ENCODE measurements at places on chromosomes 7 and 10.

- peak; percentile 14 for DNase-seq
Observed at GRCh38 chr7:73701357-73701995, 18.0 kb downstream of the STX1A start.

DNA sequence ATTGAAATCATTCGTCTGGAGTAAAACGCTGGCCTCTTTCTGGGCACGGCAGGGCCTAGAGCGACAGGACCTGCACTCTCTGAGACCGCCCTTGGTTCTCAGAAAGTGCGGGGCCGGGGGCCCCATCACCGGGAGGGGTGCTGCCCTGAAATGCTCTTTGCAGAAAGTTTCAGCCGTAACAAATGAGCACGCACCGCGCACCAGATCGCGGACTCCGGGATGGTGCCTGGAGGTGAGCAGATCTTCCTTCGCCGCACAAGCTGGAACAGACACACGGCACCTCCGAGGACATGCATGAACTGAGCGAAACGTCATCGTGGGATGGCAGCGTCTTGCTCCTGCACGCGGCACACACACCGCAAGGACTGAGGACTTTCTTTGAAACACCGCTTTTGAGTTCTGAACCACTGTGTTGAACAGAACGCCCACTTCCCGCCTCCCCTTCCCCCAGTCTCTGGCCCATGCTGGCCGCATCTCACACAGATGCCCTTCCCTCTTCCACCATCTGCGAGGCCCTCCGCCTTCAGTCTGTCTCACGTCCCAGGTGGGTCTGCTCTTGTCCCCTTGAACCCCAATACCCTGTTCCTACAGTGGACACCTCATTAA, 538.7 kb upstream of the MGMT start:
- no peak for DNase-seq

GRCh38 chr7:100476101-100476780, 2.8 kb downstream of the TSC22D4 start:
- no peak for DNase-seq

GRCh38 chr7:149199234-149199995, 4.1 kb downstream of the ZNF282 start:
- DNase-seq: no peak

- DNase-seq: peak; percentile 49
Observed at GRCh38 chr10:122565766-122566206, 5.2 kb downstream of the DMBT1 start.

GRCh38 chr7:43888993-43889945, 17.1 kb downstream of the URGCP start:
- no peak for DNase-seq

- DNase-seq: no peak
Observed at GRCh38 chr7:33497051-33497450, 367.7 kb downstream of the BBS9 start.

GRCh38 chr7:136555933-136556332, 312.5 kb upstream of the CHRM2 start:
- DNase-seq: no peak

- no peak for DNase-seq
Observed at GRCh38 chr10:137606-138005, 2.4 kb downstream of the ZMYND11 start.

GRCh38 chr10:77921395-77921794, 5.2 kb downstream of the DLG5 start:
- no peak for DNase-seq

DNA sequence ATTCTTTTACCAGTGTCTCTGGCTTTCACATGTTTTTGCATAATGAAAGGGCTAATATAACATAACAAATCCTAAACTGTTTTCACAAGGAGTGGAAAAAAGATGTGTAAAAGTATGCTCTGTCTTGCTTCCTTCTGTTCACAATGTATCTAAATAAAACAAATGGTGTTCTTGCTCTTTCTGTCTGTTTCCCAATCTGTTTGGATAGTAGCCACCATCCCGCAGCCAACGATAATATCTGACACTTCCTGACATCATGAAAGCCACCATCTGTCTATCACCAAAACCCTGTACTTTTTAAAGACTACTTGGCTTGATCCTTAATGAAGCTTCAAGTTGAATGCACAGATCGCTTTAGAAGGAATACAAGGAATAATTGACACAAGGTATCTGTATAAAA, 246.2 kb downstream of the ETV1 start:
- DNase-seq: no peak

- no peak for DNase-seq
Observed at GRCh38 chr10:30373596-30374327, 24.7 kb upstream of the MTPAP start.

GRCh38 chr7:120783721-120784120, 74.2 kb downstream of the TSPAN12 start:
- DNase-seq: no peak

DNA sequence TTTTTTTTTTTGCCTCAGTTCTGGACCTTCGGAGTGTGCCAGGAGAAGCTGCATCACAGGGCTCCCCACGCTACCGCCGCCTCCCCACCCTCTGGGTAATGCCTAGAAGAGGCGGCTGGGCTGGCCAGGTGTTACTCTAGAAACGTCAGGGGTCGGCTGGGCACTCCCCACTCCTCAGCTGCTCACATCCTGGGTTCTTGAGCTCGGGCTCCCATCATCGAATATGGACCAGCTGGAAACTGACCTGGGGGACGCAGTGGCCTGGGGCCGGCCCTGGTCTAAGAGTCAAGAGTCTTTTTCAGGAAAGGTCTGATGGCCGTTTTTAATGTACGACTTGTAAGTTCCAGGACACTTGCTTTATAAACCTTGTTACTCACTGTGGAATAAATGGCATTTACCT, 326.5 kb downstream of the WDR37 start:
- no peak for DNase-seq

- DNase-seq: no peak
Observed at GRCh38 chr10:80529604-80530003, 8.1 kb upstream of the SH2D4B start.

- no peak for DNase-seq
Observed at GRCh38 chr7:68770649-68771048, 827.6 kb upstream of the AUTS2 start.

GRCh38 chr10:68096913-68097516, 12.3 kb upstream of the MYPN start:
- no peak for DNase-seq

- DNase-seq: no peak
Observed at GRCh38 chr10:14749070-14749809, 25.5 kb downstream of the FAM107B start.

DNA sequence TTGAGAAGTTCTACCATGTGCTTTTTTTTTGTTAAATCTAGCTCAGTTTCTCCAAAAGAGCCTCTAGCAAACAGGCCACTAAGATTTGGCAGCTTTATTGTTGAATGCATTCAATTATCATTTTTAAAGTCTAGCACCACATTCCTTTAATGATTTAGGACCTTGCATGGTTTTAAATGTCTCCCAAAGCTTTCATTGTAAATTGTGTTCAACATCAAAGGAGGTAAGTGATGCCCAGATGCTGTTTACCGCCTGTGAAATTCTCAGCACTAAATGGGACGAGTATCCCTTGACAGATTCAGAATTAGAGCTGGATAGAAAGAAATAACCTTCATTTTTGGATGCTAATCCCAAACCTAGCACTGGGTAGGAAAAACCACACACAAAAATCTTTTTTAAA, 112.1 kb upstream of the FAM204A start:
- no peak for DNase-seq

DNA sequence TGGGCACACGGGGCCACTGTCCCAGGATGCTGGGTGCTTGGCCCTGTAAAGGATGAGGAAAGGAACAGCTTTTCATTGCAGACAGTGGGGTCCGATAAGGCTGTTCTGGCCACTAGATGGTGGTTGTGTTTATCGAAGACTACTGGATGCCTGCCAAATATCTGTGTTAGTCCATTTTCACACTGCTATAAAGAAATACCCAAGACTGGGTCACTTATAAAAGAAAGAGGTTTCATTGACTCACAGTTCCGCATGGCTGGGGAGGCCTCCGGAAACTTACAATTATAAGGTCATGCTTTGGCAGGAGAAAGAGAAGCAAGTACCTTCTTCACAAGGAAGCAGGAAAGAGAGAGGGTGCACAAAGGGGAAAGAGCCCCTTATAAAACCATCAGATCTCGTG, 32.2 kb upstream of the GARS1 start:
- no peak for DNase-seq

- no peak for DNase-seq
Observed at GRCh38 chr7:108450160-108450559, 6.1 kb downstream of the NRCAM start.

- no peak for DNase-seq
Observed at GRCh38 chr7:135855846-135856245, 107.2 kb upstream of the FAM180A start.

GRCh38 chr7:41917-42565, 150.3 kb upstream of the FAM20C start:
- DNase-seq: no peak

- DNase-seq: no peak
Observed at GRCh38 chr7:27897001-27897400, 157.0 kb downstream of the TAX1BP1 start.

GRCh38 chr7:2837496-2837895, 6.6 kb downstream of the GNA12 start:
- DNase-seq: no peak

GRCh38 chr10:110404413-110404812, 93.3 kb upstream of the DUSP5 start:
- no peak for DNase-seq

DNA sequence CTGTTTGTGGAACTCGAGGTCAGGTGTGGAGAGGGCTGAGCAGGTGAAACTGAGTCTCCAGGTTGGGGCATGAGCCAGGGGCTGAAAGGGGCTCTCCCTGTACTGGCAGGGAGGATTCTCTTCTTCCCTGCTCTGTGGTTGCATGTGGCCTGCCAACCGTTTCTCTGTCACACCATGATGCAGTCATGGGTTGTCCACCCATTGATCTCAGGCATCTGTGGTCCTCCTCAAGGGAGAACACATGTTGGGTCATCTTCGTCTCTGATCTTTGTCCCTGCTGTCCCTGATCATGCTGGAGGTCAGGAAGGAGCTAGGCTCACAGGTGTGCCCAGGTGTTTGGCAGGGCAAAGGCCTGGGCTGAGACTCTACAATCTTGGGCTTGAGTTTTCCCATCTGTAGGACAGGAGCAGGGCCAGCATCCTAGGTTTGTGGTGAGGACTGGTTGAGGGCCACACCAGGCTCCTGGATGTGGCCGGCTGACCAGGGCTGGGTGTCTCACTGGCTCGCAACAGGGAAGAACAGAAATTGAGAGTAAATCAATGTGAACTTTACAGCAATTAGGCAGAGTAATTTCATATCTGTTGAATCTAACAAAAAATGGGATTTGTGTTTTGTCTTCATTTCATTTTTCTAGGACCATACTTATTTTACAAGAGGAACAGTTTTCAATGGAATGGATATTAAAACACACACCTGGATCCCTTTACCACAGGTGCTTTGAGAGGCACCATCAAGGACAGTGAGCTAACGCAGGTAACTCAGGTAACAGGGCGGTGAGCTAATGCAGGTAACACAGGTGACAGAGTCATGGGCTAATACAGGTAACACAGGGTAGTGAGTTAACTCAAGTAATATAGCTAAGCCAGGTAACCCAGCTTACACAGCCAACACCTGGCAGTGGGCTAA, 58.5 kb upstream of the IGFBP3 start:
- no peak for DNase-seq

GRCh38 chr7:17329440-17329839, 31.0 kb downstream of the AHR start:
- no peak for DNase-seq

- DNase-seq: no peak
Observed at GRCh38 chr10:124236816-124237215, 143.4 kb upstream of the CHST15 start.

- no peak for DNase-seq
Observed at GRCh38 chr10:118710487-118710886, 44.3 kb downstream of the CACUL1 start.

GRCh38 chr10:102988404-102989314, 70.6 kb downstream of the CNNM2 start:
- DNase-seq: no peak

DNA sequence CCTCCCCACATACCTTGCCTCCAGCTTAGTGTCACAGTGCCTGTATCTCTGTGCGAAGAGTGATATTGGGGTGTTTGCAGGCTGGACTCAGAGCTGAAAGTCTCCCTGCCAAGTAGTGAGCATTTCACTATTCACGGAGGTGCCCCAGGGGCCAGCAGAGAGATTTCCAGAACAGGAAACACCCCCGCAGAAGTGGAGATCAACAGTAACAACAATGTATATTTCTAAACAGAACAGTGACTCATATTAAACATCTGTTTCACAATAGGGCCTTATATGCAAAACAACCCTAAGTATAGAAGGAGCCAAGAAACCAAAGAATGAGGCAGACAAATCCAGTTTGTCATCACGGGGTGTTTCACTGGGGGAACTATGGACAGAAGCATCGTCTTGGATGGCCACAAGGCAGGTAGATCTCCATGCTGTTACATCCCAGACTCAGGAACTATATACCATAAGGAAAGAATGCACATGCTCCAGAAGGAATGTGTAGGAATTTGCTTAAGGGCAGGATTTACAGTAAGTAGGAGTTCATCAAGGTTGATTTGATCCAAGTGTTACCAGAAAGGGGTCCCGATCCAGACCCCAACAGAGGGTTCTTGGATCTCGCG, 29.3 kb upstream of the CCL24 start:
- no peak for DNase-seq

GRCh38 chr10:24707445-24707844, 16.2 kb downstream of the ARHGAP21 start:
- DNase-seq: no peak

DNA sequence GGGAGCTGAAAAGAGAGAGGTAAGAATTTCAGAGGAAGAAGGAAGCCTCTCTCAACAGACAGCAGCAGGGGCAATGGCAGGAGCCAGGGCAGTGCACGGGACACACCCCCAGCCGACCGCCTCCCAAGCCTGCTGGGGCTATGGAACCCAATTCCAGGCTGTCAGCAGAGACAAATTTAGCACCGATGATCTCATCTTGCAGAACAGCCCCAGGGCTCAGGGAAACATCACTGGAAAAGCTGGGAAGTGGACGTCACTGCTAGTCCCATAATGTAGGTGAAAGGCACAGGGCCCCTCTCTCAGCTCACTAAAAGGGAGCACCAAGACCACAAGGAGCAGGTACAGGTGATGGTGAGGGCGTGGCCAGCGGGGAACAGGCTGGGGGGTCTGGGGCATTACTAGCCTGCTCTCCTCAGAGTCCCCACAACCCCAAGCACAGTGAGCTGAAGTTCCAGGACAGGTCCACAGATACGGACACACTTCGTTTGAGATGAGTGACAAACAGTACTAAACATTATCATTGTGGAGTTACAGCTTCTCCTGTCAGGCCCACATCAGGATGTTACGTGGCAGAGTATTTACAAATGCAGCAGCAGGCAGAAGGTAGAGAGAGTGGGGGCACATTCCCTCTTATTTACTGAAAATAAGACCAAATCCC, 103.7 kb downstream of the PLXNA4 start:
- no peak for DNase-seq

DNA sequence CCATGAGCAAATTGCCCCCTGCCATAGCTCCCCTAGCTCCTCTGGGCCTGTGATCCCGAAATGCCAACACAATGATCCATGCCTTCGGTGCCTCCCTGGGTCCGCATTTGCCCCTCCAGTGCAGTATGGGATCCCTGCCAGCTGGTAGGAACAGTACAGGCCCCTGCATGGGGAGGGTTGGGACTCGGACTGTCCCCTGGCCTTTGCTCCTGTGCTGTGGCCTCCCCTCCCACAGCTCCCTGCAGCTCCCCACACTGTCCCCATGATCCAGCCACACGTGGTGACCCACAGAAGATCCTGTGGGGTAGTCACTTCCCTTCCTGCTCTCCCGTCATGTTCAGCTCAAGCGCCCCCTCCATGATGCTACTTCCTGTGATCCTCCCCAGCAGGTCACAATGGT, 140.3 kb downstream of the MAPK8 start:
- DNase-seq: no peak

Measured in activated naive CD4-positive, alpha-beta T cell (primary cell).